OCI-M1 (cell line): ENCODE measurements at places on chromosomes 1 and 21.

GRCh38 chr21:44463724-44464123 lies 8.4 kb downstream of the LRRC3 start:
- no peak for DNase-seq

GRCh38 chr1:155645648-155646047 lies 35.6 kb downstream of the MSTO1 start:
- no peak for DNase-seq

DNA sequence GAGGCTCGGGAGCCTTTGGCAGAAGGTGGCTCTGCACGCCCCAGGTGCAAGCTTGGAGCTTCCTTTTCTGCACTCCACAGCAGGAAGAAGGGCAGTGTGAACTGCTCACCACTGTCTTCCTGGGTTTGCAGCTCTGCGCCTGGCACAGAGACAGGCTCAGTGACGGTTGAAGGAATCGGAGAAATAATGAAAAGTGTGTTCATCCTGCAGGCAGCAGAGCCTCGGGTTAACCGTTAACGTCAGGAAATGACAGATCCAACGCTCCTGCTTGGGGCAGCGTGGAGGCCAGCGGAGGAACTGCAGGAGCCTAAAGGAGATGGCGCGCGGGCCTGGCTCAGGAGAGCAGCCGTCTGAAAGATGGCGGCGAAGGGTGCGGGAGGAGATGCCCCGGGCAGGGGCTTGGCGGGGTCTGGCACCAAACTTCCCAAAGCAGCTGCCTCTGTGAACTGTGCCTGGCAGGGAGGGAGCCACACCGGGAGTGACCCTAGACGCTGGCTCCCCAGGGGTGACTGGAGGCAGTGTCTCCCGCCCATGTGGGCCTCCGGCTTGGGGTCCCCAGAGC lies 10.9 kb upstream of the SAMD11 start:
- no peak for DNase-seq

DNA sequence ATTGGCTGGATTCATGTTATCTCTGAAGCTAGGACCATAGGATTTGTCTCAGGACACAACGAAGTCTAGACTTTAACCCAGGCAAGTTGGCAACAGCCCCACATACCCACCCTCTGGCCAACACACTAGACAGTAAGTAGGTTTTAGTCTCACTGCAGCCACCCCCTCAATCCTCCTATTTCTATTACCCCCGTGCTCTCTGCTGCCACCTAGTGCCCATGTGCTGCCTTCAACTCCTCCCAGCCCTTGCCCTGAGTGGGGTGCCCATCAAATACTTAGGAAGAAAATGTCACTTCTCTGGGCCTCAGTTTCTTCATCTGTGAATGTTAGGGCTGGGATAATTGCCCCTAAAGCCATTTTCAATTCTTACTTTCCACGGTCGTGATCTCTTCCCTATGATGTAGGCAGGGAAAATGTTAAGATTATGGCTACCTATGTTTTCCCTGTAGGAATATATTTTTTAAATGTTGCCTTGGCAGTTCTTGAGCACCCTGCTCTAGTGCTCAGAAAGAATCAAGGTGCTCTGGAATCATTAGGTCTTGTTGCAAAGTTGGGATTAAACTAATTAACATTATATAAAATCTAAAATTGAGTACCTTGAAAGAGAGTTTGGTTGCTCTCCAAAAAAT lies 213.0 kb downstream of the LMX1A start:
- peak; percentile 59 for DNase-seq

- no peak for DNase-seq
Measured at GRCh38 chr1:104919188-104919587, 1169.5 kb downstream of the AMY1C start.

DNA sequence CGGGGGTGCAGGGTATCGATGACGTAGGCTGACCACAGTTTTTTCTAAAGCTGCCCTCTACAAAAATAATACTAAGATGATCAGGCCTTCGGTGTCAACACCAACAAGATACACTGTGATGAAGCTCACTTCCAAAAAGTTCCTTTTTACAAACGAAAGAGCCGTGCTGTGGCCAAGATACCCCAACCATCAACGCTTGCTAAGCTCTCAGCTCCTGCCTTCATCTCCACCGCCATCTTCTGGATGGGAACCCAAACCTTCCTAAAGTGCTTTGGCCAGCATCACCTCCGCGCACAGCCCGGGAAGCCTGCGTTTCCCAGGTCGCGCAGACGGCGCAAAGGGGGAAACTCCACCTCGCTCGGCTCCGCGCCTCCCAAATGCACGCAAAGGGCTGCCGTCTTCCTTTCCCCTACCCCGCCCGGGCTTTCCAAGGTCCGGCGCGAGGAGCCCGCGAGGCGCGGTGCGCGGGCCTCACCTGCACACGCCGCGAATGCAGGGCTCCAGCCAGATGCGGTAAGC lies 541 bp downstream of the USP48 start:
- DNase-seq, result peak; percentile 89

GRCh38 chr1:164602480-164603093 lies 43.6 kb downstream of the PBX1 start:
- no peak for DNase-seq

DNA sequence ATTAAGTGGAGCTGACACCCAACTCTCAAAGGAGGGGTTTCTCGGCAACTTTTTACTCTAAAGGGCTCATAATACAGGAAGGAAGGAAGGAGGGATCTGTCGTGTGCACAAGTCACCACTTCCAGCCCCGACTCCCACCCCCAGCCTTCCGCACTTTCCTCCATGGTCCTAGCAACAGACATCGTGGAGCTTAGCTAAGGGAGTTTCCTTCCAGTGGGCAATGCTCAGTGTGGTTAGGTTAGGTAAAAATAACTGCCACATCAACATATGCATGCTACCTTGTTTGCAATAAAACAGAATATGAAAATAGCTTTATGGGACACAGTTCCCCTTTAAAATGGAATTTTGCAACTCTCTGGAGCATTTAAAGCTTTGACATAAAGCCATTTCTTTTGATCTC lies 35.2 kb downstream of the KANK4 start:
- DNase-seq, result no peak

DNA sequence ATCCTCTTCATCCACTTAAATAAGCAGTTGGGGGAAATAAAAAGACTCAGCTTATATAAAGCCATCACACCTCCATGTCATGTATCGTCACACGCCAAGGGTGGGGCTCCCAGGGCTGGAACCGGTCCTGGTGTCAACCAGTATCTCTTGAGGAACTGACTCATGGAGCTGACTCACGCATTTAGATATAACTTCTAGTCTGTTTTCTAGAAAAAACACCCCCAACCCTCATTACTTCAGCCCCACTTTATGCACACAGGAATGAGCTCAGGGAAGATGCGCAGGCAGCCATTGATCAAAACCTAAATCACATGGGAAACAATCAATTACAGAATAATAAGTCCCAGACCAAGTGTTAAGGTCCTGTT lies 6.9 kb upstream of the IL22RA1 start:
- DNase-seq, result peak; percentile 57
